ENCODE measurements at places on chromosomes 11 and 22.

GRCh38 chr11:34727228-34727737, 106.4 kb downstream of the EHF start:
- no peak for DNase-seq

DNA sequence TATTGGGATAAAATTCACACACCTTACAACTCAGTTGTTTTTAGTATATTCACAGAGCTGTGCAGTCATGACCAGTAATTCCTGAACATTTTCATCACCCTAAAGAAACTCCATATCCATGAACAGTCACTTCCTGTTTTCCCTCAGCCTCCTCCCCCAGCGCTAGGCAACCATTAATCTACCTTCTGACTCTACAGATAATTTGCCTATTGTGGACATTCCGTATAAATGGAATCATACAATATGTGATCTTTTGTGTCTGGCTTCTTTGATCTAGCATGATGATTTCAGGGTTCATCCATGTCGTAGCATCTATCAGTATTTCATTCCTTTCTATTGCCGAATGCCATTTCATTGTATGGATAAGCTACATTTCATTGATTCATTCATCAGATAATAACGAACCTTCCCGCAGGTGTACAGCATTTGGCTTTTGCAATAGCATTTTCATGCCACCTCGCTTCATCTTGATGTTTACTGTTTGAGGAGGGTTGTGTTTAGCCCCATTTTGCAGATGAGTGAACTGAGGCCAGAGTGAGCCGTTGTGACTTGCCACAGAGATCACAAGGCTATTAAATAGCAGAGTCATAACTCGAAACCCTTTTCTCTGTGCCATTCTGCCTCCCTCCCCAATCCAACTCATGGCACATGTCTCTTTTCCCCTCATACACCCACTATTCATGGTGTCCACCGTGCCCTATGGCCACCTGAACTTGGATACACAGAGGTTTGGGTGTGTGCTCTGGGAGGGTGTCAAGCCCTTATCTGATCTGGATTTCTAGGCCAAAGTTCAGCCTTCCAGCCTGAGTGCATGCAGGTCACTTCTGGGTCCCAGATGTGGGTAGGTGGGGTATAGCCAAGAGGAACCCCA, 11.1 kb upstream of the MYH9 start:
- DNase-seq: no peak

GRCh38 chr22:21567456-21568346, at the start of gene UBE2L3:
Gene UBE2L3 (plus strand): TSS chr22:21567714. CDS start chr22:21567745, 31 bp downstream.
- DNase-seq: peak; percentile 74

GRCh38 chr11:92955860-92956259, 13.6 kb upstream of the MTNR1B start:
- no peak for DNase-seq

DNA sequence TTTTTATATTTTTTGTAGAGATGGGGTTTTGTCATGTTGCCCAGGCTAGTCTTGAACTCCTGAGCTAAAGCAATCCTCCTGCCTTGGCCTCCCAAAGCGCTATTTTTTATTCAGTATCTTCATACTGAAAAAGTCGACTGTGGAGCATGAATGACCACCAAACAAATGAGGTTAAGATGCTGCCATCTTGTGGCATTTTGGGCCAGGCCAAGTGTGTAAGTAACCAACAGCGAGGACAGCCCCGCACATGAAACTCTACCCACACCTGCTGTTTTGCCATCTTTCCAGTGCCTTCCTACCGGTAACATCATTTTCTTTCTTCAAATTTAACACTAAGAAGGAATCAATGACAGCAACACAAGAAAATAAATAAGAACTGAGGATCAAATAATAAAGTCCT, 32.2 kb upstream of the AQP11 start:
- DNase-seq: peak; percentile 14

DNA sequence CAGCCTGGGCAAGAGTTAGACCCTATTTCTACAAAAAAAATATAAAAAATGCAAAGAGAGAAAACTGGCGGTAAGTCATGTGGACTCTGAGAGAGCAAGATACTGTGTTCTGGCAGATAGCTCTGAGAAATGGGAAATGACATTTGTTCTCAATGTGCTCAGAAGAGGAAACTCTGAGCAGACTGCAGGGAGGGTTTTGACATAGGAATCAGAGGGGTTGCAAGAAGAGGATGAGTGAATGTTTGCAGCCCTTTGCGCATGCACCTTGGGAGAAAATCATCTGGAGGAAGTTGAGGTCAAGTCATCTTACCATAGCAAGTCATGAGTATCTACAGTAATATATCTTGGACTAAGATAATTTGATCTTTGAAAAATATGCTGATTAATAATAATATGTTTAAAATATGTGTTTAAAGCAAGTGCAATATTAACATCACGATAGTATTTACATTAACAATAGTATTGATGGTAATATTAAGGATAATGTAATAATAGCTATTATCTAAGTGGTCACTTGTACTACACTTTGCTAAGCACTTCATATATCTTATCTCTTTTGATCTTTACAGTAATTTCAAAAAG, 2.6 kb downstream of the ACER3 start:
- DNase-seq: no peak

DNA sequence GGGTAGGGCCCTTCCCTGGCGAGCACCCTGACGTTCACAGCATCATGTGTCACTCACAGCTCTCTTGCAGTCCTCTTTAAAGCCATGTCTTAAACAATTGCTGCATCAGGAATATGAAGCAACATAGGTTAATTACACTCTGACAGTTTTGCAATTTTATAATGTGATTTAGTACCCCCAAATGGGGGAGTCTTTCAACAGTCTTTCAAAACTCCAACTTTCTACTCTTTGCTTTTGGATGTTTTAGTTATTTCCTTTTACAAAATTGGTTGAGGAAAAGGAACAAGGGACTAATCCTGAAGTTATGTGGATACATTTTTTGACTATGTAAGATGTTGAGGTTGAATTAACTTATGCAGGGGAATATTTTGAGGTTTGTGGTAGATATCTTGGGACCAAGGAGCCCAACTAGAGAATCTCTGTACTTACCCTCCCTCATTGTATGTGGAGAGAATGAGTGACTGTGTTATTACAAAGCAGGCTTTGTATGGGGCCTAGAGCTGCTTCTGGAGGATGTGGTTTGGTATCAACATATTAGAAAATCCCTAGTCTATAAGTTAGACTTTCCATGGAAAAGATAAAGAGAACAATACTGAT, at the start of gene MMP8:
Gene MMP8, minus strand, starts transcription at position 51 of the 597 bp plus-strand sequence. CDS start 99 bp downstream, outside the sequence.
- DNase-seq: no peak

DNA sequence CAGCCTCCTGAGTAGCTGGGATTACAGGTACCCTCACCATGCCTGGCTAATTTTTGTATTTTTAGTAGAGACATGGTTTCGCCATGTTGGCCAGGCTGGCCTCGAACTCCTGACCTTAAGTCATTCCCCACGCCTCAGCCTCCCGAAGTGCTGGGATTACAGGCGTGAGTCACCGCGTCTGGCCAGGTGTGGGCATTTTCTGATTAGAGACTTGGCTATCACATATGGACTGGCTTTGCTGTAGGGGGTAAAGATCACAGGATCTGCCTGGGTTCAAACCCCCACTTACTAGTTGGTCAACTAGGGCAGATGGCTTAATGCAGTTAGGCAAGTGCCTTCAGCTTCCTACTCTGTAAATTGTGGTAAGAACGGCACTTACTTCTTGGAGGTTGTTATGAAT, 6.5 kb downstream of the CD248 start:
- no peak for DNase-seq

- DNase-seq: no peak
Measured at GRCh38 chr11:111347723-111348115, 31.4 kb downstream of the POU2AF1 start.

DNA sequence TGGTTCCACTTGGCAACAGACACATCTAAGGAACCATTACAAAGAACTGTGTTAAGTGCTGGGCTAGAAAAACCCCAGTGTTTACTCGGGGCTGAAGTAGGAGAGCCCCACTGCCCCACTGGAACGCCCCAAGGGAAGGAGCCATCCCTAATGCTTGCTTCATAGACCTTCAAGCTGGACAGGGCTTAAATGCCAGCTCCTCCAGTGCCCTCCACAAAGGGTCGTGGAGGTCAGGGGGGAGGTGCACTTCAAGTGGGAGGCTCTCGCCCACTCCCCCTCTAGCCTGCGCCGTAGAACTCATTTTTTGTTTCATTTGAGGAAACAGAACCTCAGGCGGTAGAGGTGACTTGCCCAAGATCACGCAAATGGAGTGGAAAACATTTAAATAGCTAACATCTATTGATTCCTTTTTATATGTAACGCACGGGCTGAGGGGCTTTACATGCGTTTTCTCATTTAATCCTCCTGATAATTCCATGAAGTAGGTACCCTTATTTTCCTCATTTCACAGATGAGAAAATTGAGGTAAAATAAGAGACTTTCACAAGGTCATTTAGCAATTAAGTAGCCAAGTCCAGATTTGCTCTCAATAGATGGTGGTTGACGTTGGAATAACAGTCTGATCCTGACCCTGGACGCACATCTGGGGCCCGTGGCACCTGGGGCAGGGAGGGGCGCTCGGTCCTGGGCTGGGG, 545 bp upstream of the ZDHHC13 start:
- DNase-seq: no peak

DNA sequence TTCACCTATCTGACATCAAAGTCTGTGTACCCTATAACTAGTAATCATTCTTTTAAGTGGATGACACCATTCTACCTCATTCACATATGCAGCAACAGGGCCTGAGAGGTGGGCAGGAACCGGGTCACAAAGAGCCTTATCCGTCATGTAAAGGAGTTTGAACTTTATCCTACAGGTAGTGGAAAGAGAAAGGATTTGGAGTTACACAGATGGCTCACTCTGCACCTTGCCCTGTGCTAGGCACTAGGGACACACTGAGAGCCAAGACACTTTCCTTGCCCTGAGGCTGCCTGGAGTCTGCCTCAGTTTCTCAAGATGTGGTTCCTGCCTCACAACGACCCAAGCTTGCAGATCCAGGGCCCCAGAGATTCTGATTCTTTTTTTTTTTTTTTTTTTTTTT, 14.3 kb upstream of the ACER3 start:
- DNase-seq: no peak

Measured in NCI-H524 (cell line).